ENCODE measurements at places on chromosomes 4 and X. TPM values are rescaled to one million over a fixed set of nuclear protein-coding genes. Genes with fewer than 3 reads are reported as not detected.
A peak's percentile ranks its signal among the peaks of the same experiment; 100 is the strongest.

DNA sequence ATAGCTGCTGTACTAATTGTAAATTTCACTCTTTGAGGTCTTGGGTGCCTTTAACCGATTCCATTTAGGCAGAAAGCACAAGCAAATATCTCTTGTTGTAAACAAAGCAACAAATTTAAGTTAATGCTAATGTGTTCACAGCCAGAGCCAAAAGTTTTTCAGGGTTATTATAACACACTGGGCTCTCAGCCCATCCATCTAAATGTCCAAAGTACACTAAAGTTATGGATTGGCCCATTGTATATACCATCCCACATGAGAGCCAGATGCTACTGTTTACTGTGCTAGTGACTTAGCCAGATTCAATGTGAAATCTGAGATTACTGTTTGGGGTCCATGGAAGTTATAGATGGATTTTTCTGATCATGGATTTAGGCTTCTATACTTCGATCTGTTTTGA, 186.7 kb downstream of the LARP7 start:
- peaks cover 2% of the 10 kb centered on the region for H3K4me1 ChIP-seq
- no peak for DNase-seq
- no peak overlapping the region for H3K27ac ChIP-seq
- H3K4me3 ChIP-seq, result no peak overlapping the region
- no peaks in the 10 kb centered on the region for H3K27me3 ChIP-seq
- no peaks in the 10 kb centered on the region for H3K36me3 ChIP-seq

- H3K27ac ChIP-seq, result no peak overlapping the region
- no peaks in the 10 kb centered on the region for H3K36me3 ChIP-seq
- H3K4me3 ChIP-seq, result no peak overlapping the region
- H3K27me3 ChIP-seq, result no peaks in the 10 kb centered on the region
- no peak for DNase-seq
- H3K4me1 ChIP-seq, result peaks cover 33% of the 10 kb centered on the region
Measured at GRCh38 chr4:41207291-41207831, 7.0 kb downstream of the APBB2 start.

- H3K36me3 ChIP-seq, result no peaks in the 10 kb centered on the region
- no peak overlapping the region for H3K27ac ChIP-seq
- no peak for DNase-seq
- H3K4me1 ChIP-seq, result no peaks in the 10 kb centered on the region
- no peak overlapping the region for H3K4me3 ChIP-seq
Measured at GRCh38 chr4:169150806-169151205, 120.0 kb downstream of the SH3RF1 start.

DNA sequence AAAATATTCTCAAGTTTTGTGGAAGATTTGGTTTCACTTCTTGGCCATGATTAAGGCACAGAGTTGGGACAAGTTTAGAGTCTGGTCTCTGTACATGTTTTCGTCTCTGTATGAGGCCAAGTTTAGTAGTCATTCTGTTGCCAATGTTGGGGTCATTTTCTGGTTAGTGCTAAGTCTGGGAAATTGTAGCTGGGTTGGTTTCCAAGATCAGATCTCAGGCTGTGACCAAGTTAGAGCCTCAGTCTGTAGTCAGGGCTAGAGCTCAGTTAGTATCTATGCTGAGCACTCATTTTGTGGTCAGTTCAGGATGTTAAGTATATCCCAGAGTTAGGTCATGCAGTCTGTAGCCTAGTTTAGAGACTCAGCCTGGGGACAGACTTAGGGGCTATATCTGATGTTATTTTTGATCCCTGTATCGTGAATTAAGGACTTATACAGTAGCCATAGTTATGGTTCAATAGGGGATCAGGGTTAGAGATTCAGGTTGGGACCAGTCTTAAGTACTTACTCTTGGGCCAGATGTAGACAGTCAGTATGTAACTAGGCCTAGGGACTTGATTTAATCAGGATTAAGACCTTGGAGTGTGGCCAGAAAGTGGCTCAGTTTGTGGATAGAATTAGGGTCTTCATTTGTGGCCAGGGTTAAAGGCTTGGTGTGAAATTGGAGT, 6.6 kb upstream of the ENOX2 start:
- H3K27me3 ChIP-seq, result peaks cover 5% of the 10 kb centered on the region
- no peak overlapping the region for H3K4me3 ChIP-seq
- no peak for DNase-seq
- no peaks in the 10 kb centered on the region for H3K4me1 ChIP-seq
- H3K36me3 ChIP-seq, result no peaks in the 10 kb centered on the region

The AADAT gene
- 3.2 TPM for total RNA-seq

GRCh38 chr4:107572281-107572680, 147.8 kb downstream of the PAPSS1 start:
- no peaks in the 10 kb centered on the region for H3K27me3 ChIP-seq
- no peak overlapping the region for H3K4me3 ChIP-seq
- H3K36me3 ChIP-seq, result no peaks in the 10 kb centered on the region
- no peak for DNase-seq
- no peak overlapping the region for H3K27ac ChIP-seq

The ATP1B4 gene
- total RNA-seq, result not detected

The PRR32 gene
- total RNA-seq, result not detected

- no peaks in the 10 kb centered on the region for H3K27me3 ChIP-seq
- H3K4me3 ChIP-seq, result no peak overlapping the region
- no peak for DNase-seq
- no peaks in the 10 kb centered on the region for H3K4me1 ChIP-seq
- H3K36me3 ChIP-seq, result no peaks in the 10 kb centered on the region
Measured at GRCh38 chr4:72604324-72604723, 35.3 kb upstream of the ADAMTS3 start.

GRCh38 chr4:7759635-7760034, 180.0 kb downstream of the AFAP1 start:
- no peak for DNase-seq
- no peak overlapping the region for H3K27ac ChIP-seq
- H3K36me3 ChIP-seq, result peaks cover 9% of the 10 kb centered on the region
- H3K4me3 ChIP-seq, result no peak overlapping the region

The CSAG1 gene
- not detected for total RNA-seq

The GBA3 gene
- total RNA-seq, result 0.45 TPM

DNA sequence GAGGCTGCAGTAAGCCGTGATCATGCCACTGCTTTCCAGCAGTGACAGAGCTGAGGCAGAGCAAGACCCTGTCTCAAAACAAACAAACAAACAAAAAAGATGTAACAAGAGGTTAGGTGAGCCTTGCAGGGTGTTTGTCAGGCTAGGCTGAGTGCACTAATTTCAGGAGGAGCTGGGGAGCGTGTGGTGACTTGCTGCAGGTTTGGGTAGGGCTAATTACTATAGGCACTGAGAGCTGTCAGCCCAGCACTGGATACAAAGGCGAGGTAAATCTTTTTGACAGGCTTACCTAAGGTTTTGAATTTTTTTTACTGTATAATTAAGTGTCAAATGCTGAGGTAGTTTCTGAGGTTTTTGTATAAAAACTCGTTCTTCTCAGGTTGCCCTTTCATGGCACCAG, 29.8 kb upstream of the SH3D19 start:
- DNase-seq, result no peak
- no peak overlapping the region for H3K27ac ChIP-seq
- H3K4me1 ChIP-seq, result no peaks in the 10 kb centered on the region
- H3K27me3 ChIP-seq, result no peaks in the 10 kb centered on the region
- no peaks in the 10 kb centered on the region for H3K36me3 ChIP-seq

The TRPC3 gene
- total RNA-seq, result 0.67 TPM

DNA sequence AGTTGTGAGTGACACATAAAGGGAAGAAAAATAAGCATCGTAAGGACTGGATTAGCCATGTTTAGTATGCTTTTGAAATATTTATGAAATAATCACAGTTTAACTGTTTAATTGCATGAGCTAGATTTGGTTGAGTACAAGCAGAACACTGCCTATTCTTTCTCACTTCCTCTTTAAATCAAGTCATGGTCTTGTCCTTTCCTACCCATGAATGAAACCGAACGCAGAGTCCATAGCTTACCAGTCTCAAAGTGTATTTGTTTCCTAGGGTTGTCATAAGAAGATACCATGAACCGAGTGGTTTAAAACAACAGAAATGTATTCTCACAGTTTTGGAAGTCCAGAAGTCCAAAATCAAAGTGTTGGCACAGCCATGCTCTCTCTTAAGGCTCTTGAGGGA, 684.0 kb upstream of the MAGEB2 start:
- no peaks in the 10 kb centered on the region for H3K36me3 ChIP-seq
- no peak for DNase-seq
- H3K4me1 ChIP-seq, result no peaks in the 10 kb centered on the region
- no peak overlapping the region for H3K4me3 ChIP-seq

The PLAC1 gene
- not detected for total RNA-seq

The ZRSR2 gene
- total RNA-seq, result 3.9 TPM

The SPANXB1 gene
- total RNA-seq, result not detected

DNA sequence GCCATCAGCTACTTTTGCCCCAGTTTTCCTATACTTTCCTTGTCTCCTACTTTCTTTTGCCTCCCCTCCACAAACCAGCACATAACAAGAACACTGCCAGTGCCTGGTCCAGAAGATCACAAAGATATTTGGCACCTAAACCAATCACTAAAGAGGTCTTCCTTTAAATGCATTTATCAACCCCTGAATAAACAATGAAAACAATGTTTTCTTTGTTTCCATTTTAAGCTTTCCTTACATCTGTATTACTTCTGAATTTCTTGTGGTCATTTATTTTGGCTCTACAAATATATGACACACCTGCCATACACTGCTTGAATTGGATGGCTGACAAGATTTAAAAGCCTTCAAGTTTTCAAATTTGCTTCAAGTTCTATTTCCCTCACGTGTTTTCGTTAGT, 43.9 kb downstream of the MBNL3 start:
- H3K4me3 ChIP-seq, result no peak overlapping the region
- no peak overlapping the region for H3K27ac ChIP-seq
- DNase-seq, result no peak
- H3K4me1 ChIP-seq, result no peaks in the 10 kb centered on the region
- H3K27me3 ChIP-seq, result no peaks in the 10 kb centered on the region
- H3K36me3 ChIP-seq, result no peaks in the 10 kb centered on the region

DNA sequence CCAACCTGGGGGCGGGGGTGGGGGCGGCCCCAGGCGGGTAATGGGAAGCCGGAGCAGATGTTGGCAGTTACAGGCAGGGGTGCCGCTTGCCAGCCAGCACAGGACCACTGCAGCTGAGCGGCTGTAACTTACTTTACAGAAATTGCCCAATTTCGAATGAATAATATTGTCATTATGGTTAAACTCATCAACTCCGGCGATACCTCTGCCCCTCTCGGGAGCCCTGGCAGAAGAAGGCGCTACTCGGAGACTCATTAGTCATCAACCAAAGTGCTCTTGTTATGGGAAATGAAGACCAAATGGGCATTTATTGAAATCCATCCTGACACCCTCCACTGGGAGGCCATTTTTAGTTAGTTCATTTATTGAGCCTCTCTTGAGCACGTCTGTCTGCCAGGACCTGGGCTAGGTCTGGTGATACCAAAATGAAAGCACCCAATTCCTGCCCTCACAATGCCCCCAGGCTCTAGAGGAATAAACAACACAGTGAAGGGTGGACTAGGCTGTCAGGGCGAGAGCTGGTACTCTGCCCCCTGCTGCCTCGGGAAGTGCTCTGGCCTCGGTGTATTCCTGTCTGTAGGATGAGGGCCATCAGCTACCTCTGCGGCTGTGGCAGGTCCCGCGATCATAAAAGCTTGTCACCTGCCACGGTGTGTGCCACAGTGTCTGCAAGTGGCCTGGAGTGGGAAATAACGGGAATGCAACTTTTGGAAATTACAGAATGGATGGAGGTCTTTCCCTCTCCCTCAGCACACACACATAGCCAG, 159.1 kb upstream of the PSAPL1 start:
- H3K4me3 ChIP-seq, result no peak overlapping the region
- no peak for DNase-seq
- peaks cover 10% of the 10 kb centered on the region for H3K27me3 ChIP-seq
- H3K4me1 ChIP-seq, result no peaks in the 10 kb centered on the region

- H3K27ac ChIP-seq, result no peak overlapping the region
- no peaks in the 10 kb centered on the region for H3K27me3 ChIP-seq
- H3K4me3 ChIP-seq, result no peak overlapping the region
- no peak for DNase-seq
- H3K36me3 ChIP-seq, result no peaks in the 10 kb centered on the region
- no peaks in the 10 kb centered on the region for H3K4me1 ChIP-seq
Measured at GRCh38 chr4:110676241-110676640, 53.4 kb upstream of the PITX2 start.

DNA sequence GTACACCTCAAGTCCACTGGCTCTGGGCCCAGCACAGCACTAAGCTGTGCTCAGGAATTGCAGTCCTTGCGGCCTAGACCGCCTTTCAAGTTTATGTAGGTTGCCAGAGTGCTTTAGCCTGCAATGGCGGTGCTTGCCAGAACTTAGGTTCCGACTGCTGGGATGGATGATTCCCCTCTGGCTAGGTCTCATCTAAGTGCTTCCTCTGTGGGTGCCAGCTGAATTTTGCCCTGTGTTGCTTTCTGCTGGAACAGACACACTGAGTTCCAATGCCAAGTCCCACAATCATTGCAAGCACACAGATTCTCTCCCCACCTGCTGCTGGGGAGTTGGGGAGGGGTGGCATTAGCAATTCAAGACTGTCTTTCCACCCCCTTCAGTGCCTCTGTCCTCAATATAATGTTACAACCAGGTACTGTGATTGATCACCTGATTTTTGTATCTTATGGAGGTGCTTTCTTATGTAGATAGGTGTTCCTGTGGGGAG, 129.5 kb downstream of the GRID2 start:
- DNase-seq, result no peak
- no peak overlapping the region for H3K4me3 ChIP-seq
- H3K27me3 ChIP-seq, result no peaks in the 10 kb centered on the region
- no peaks in the 10 kb centered on the region for H3K4me1 ChIP-seq

The CCKAR gene
- not detected for total RNA-seq

The RHOXF2B gene
- not detected for total RNA-seq

- no peak overlapping the region for H3K27ac ChIP-seq
- H3K36me3 ChIP-seq, result no peaks in the 10 kb centered on the region
- H3K4me1 ChIP-seq, result peaks cover 25% of the 10 kb centered on the region
- no peak overlapping the region for H3K4me3 ChIP-seq
- H3K27me3 ChIP-seq, result no peaks in the 10 kb centered on the region
- peak; percentile 25 for DNase-seq
Measured at GRCh38 chr4:78689700-78690323, 86.3 kb upstream of the BMP2K start.

- no peak overlapping the region for H3K27ac ChIP-seq
- no peaks in the 10 kb centered on the region for H3K27me3 ChIP-seq
- no peak for DNase-seq
- no peak overlapping the region for H3K4me3 ChIP-seq
Measured at GRCh38 chr4:94814237-94814636, 56.5 kb downstream of the BMPR1B start.

The ACE2 gene
- 0.54 TPM for total RNA-seq

DNA sequence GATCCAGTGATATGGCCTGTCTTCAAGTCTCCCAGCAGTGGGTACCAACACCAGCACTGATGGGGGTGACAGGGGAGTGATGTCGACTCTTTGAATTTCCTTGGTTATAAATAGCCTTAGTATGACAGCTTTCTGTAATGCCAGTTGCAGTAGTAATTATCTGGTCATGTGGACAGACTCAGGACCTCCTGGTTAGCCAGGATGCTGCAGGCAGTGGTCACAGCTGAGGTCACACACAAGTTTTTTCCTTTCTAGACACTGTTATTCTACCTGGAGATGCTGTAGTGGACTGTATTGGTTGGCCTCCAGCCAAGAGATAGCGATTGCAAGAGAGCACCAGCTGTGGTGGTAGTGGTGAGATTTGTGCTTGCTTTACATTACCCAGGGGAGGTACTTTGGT, 63.6 kb downstream of the UPRT start:
- H3K27me3 ChIP-seq, result no peaks in the 10 kb centered on the region
- no peak overlapping the region for H3K4me3 ChIP-seq
- no peaks in the 10 kb centered on the region for H3K36me3 ChIP-seq
- H3K4me1 ChIP-seq, result no peaks in the 10 kb centered on the region

The FAM9A gene
- not detected for total RNA-seq
